ENCODE measurements at places on chromosomes 12 and 14. TPM values are rescaled to one million over a fixed set of nuclear protein-coding genes. Genes with fewer than 3 reads are reported as not detected.

DNA sequence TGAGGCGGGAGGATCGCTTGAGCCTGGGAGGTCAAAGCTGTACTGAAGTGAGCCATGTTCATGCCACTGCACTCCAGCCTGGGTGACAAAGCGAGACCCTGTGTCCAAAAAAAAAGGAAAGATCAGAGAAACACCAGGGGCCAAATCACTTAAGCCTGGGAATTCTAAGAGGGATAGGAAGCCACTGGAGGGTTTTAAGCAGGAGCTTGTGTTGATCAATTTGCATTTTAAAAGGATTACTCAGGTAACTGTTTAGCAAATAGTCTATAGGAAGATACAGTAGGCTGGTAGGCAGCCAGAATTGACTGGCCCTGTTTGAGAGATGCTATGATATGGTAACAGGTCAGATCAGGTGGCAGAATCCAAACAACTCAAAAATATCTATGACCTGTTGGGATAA is 162.7 kb downstream of the SPTSSA start:
- H3K27me3 ChIP-seq = no peaks in the 10 kb centered on the region
- no peak for DNase-seq
- H3K27ac ChIP-seq = no peak overlapping the region
- H3K4me1 ChIP-seq = no peaks in the 10 kb centered on the region
- H3K4me3 ChIP-seq = no peak overlapping the region

- no peaks in the 10 kb centered on the region for H3K36me3 ChIP-seq
- no peaks in the 10 kb centered on the region for H3K4me1 ChIP-seq
- H3K27me3 ChIP-seq = no peaks in the 10 kb centered on the region
- no peak overlapping the region for H3K4me3 ChIP-seq
- no peak overlapping the region for H3K27ac ChIP-seq
- no peak for DNase-seq
Measured at GRCh38 chr12:115000038-115000437, 316.1 kb upstream of the TBX3 start.

DNA sequence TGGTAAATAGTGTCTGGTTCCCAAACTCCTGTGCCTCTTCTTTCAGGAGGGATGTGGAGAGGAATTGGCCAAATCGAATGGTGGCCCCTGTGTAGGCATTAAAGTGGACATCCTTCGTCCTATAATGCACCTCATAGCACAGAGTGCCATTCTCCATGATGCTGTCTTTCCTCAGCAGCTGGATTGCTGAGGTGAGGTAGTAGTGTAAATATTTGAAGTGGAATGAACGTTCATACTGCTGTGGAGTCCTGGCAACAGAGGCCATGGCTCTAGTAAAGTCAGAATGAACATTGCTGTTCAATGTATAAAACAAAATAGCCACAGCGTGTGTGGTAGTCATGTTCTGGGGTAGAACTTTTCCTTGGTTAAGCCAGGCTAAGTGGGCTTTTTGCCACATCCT is 2.7 kb downstream of the ART4 start:
- no peak overlapping the region for H3K4me3 ChIP-seq
- H3K36me3 ChIP-seq = no peaks in the 10 kb centered on the region
- DNase-seq = no peak
- no peaks in the 10 kb centered on the region for H3K4me1 ChIP-seq
- H3K27me3 ChIP-seq = no peaks in the 10 kb centered on the region

- H3K4me1 ChIP-seq = no peaks in the 10 kb centered on the region
- no peaks in the 10 kb centered on the region for H3K36me3 ChIP-seq
- H3K27ac ChIP-seq = no peak overlapping the region
- H3K4me3 ChIP-seq = no peak overlapping the region
- DNase-seq = no peak
- H3K27me3 ChIP-seq = no peaks in the 10 kb centered on the region
Measured at GRCh38 chr12:94892544-94893267, 110.8 kb downstream of the NDUFA12 start.

DNA sequence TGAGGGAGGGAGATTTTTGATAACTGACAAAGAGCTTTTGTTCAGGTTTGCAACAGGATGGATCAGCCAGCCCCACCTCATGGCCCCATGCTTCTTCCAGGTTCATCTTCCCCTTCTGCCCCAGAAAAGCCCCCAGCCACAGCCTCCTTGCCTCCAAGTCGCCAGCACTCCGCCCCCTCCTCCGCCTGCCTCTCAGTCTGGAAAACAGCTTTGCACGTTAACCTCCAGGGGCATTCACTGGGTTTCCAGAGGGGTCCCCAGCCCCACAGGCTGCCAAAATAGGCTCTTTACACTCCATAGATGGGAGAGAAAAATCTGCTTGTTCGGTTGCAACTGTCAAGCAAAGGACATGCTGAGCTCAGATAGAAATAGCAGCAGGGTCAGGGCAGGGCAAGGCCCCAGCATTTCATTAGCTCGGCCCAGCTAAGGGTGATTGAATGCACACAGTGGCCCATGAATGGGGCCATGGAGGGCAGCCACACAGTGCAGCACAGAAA is 253.6 kb downstream of the ZFP36L1 start:
- no peaks in the 10 kb centered on the region for H3K27me3 ChIP-seq
- no peak overlapping the region for H3K27ac ChIP-seq
- DNase-seq = no peak
- peaks cover 6% of the 10 kb centered on the region for H3K4me1 ChIP-seq
- H3K4me3 ChIP-seq = no peak overlapping the region
- H3K36me3 ChIP-seq = no peaks in the 10 kb centered on the region

DNA sequence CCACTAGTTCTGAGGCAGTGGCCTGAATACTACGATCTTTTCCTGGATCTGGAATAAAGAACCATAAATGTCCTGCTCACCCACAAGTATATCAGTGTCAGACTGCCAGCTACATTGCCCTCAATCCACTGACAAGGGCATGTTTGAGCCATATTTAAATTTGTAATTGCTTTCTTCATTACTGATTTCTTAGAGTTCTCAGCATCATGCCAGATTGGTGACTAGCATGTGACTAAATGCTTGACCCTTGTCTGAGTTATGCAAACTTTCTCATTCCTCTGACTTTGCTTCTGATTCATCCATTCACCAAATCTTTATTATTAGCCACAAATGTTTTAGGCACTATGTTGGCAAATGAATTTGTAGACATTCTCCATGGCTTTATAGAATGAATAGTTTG is 143.6 kb upstream of the SLC16A7 start:
- no peaks in the 10 kb centered on the region for H3K4me1 ChIP-seq
- H3K27me3 ChIP-seq = no peaks in the 10 kb centered on the region
- H3K36me3 ChIP-seq = peaks cover 3% of the 10 kb centered on the region
- no peak overlapping the region for H3K4me3 ChIP-seq

DNA sequence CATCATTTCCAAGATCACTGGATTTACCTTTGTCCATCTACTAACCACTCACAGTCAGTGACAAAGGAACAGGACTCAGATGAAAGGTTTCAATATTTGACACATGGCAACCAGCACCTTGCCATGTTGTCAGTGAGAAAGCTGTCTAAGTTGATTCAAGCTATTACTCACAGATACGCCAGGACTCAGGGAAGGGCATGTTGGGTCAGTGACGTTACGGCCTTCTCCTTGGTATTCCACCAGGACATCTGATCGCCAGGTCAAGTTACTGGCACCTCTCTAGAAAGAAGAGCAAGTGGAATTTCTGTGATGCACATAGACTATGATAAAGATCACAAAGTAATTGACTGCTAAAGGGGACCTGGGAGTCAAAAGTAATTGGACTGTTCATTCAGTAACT is 36.4 kb downstream of the GNS start:
- H3K27ac ChIP-seq = no peak overlapping the region
- H3K4me3 ChIP-seq = no peak overlapping the region
- peaks cover 8% of the 10 kb centered on the region for H3K36me3 ChIP-seq
- H3K27me3 ChIP-seq = no peaks in the 10 kb centered on the region
- no peak for DNase-seq
- no peaks in the 10 kb centered on the region for H3K4me1 ChIP-seq

DNA sequence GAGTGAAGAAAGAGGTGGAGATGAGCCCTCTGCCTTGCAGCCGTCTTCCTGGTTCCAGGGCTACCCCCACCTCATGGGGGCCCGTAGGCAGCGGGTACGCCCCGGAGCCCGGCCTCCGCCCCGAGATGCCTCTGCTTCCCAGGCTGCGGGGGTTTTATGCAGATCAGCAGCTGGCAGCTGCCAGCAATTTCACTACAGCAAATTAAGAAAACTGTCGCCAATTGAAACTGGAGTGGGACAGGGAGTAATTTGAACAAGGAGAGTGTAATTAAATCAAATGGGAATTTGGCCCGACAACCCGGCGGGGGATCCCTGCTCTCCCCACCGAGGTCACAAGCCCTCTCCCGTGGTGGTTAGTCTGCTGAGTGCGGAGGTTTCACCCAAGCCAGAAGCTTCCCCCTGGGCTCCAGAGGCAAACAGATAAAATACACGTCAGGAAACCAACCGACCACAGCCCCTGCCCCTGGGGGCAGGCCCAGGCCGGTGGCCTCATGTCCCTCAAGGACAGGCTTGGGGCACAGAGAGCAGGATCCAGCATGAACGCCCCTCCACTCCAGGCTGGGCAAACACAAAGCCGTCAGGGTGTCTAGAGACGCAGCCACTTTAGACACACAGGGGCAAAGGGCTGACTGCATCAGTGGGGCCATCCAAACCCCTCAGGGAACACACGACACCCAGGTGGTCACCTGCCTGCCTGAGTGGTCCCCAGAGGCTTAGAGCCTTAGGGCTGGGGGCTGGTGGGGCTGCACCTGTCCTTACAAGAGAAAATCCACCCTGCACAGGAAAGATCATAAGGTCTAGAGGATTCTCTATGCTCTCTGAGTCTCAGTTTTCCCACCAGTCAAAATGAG is 53.8 kb downstream of the TESC start:
- no peaks in the 10 kb centered on the region for H3K27me3 ChIP-seq
- H3K27ac ChIP-seq = peak overlapping the region; percentile 38
- H3K36me3 ChIP-seq = no peaks in the 10 kb centered on the region
- no peaks in the 10 kb centered on the region for H3K4me1 ChIP-seq
- DNase-seq = no peak
- peak overlapping the region; percentile 19 for H3K4me3 ChIP-seq

The OAS3 gene
- 15.1 TPM for total RNA-seq

The UNC119B gene
- 24.0 TPM for total RNA-seq

The PTGER2 gene
- 5.9 TPM for total RNA-seq

Data from breast epithelium (tissue), 4 donors.